ENCODE measurements at places on chromosomes 3 and 15.

DNA sequence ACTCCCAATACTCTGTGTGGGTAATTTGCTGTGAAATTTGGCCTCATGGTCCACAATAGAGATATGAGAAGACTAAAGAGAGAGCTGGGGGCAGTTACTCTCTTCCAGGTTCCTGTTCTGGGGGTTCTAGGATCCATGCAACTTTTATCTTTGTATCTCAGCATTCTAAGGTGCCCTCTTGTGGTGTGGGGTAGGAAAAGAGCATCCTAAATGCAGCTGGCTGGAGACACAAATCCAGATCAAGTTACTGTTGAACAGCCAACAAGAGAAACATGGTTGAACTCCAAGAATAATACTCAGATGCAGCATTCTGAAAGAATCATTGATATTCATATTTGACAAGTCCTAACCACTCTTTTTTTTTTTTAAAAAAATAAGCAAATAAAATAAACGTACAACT is 238.2 kb downstream of the GREM1 start:
- DNase-seq: no peak

DNA sequence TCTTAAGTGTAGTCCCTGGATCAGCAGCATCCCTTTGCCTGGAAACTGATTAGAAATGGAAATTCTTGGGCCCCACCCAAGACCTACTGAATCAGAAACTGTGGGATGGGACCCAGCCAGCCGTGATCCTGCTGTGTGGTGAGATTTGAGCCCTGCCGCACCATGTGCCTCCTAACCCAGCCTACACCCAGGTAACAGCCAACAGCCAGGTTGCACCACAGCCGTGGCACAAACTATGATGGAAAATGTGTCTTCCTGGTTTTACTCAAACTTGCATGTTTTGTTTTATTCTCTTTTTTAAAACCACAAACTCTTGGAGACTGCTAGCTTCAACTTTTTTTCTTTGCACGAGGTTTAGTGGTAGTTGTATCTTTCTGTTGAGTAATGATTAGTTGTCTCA is 2.6 kb downstream of the LIMD1 start:
- DNase-seq: no peak

GRCh38 chr3:48466386-48467109 is 20.0 kb downstream of the ATRIP start:
- DNase-seq: no peak

DNA sequence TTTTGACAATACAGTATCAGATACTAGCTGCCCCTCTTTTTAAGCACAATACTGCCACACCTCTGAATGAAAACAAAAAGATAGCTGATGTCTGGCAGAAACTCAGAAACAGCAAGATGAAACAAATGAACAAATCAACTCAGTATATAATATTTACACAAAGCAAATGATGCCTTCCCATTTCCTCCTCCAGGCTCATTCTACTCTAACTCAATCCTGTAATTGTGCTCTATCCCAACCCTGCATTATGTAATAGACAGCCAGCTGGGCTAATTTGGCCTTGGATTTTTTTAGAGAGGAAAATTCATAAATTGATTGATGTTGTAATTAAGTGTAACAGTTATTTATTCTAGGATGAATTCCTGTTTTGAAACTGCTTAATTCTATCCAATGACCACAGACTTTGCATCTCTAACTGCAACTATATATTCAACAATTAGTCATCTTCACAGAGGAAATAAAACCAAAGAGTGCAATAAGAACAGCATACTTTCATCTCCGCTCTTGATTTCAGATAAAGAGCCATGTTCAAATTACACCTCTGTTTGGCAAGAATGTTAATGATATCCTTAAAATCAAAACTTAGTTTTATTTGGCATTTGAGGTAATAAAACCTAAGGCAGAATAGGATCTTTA is 6.1 kb downstream of the ATG3 start:
- no peak for DNase-seq

GRCh38 chr3:27927882-27928281 is 205.8 kb upstream of the EOMES start:
- no peak for DNase-seq

GRCh38 chr15:50113992-50114780 is 4.8 kb downstream of the ATP8B4 start:
- no peak for DNase-seq

DNA sequence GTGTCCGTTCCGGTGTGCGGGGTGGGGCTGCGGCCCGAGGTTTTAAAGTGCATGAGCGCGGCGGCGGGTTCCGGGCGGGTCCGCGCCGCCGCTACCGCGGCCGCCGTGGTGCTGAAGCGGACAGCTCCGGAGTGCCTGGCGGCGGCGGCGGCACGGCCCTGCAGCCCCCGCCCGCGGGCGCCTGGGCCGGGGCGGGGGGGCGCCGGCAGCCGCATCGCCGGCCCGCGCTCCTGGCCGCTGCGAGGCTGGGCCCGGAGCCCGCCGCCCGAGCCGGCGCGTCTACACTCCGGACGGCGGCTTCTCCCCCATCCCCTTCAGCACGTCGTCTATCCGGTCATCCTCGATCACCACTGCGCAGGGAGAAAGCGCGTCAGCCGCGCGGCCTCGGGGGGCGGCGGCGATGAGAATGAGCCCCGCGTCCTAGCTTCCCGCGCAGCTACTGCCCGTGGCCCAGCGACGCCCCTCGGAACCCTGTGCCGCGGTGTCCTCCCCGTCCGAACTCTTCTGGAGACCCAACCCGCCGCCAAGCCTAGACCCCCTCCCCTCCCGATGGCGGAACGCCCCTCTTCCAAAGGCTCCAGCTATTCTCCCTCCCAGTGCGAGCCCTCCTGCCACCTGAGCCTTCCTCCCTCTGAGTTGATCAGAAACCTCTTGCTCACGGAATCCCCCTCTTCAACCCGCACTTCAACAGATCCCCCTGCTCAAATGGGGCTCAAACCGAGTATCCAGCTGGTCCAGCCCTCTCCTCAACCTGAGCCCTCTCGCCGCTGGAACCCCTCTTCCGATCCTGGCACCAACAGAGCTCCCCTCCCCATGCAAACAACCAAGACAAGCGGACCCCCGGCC is 1.3 kb downstream of the CAMK2N2 start:
- DNase-seq: no peak

- peak; percentile 48 for DNase-seq
These were observed 643 bp upstream of the RNU5B-1 start for GRCh38 chr15:65303687-65304380.

- no peak for DNase-seq
These were observed 2.9 kb upstream of the TARS3 start for GRCh38 chr15:101727186-101727585.

DNA sequence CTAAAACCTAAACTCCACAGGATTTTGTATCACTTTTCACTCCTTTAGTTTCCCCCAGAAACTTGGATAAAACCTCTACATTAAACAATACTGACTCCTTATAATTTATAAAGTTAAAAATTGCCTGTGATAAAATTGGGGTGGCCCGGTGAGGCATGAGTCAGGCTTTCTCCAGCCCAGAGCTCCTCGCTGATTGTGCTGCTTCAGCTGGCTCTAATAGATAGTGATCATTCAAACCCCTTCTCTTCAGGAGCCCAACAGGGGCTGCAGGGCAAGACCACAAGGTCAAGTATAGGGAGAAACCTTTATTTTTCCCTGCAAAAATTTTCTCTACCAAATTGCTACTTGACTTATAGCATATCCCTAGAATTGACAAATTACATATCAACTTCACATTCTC is 308.2 kb downstream of the PLCL2 start:
- no peak for DNase-seq

GRCh38 chr3:195907934-195908693 is at the start of gene TNK2:
Gene TNK2 (minus strand): TSS chr3:195908551. CDS start chr3:195888588, 19,963 bp downstream.
- DNase-seq: peak; percentile 41

- DNase-seq: no peak
These were observed 244.2 kb upstream of the SLITRK3 start for GRCh38 chr3:165440380-165440779.

DNA sequence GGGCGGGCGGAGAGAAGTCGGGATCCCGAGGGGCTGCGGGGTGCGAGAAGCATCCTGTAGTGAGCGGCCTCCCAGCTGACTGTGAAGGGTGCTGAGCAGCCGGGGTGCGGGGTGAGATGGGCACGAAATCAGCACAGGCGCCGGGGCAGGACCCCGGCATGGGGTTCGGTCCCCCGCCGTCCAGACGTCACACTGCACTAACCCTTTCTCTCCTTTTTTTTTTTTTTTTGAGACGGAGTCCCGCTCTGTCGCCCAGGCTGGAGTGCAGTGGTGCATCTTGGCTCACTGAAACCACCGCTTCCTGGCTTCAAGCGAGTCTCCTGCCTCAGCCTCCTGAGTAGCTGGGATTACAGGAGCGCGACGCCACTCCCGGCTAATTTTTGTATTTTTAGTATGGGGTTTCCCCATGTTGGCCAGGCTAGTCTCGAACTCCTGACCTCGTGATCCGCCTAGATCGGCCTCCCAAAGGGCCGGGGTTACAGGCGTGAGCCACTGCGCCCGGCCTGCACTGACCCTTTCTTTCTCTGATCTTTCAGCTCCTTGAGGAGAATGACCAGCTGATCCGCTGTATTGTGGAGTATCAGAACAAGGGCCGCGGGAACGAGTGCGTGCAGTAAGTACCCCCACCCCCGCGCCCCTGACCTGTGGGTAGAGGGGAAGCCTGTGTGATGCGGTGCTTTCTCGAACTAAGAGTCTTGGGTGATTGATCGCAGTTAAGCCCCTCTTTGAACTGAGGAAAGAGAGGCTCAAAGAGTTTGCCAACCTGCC is 513 bp downstream of the SS18L2 start:
- no peak for DNase-seq

GRCh38 chr3:58093574-58094195 is 85.5 kb downstream of the FLNB start:
- no peak for DNase-seq

DNA sequence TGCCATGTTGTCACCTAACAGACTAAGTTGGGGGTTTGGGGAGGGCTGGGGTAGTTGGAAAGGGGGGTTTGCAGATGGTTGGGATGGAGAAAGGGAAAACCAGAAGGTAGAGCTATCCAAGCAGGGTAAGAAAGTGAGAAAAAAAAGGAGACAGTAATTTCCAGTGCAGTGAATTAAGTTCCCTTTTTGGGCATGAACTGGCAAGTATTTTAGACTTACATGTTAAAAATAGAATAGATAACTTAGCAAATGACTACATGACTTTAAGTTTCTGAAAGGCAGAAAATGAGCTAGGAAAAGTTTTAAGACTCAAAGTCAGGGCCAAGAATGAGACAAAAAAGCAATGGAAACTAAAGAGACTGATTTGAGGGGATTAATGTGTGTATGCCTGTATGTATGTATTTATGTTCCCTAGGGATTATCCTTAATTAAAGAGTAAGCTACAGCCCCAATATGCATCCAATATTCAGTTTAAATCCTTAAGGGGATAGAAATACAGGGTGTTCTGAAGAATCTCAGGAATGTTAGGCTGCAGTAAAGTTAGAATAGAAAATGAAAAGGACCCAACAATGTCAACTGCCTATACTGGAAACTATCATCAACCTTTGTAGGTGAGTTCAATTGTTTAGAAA is 285.2 kb upstream of the MME start:
- no peak for DNase-seq

- no peak for DNase-seq
These were observed 17.1 kb upstream of the VILL start for GRCh38 chr3:37973246-37974054.

GRCh38 chr15:55281517-55282228 is 7.9 kb downstream of the RAB27A start:
- no peak for DNase-seq

DNA sequence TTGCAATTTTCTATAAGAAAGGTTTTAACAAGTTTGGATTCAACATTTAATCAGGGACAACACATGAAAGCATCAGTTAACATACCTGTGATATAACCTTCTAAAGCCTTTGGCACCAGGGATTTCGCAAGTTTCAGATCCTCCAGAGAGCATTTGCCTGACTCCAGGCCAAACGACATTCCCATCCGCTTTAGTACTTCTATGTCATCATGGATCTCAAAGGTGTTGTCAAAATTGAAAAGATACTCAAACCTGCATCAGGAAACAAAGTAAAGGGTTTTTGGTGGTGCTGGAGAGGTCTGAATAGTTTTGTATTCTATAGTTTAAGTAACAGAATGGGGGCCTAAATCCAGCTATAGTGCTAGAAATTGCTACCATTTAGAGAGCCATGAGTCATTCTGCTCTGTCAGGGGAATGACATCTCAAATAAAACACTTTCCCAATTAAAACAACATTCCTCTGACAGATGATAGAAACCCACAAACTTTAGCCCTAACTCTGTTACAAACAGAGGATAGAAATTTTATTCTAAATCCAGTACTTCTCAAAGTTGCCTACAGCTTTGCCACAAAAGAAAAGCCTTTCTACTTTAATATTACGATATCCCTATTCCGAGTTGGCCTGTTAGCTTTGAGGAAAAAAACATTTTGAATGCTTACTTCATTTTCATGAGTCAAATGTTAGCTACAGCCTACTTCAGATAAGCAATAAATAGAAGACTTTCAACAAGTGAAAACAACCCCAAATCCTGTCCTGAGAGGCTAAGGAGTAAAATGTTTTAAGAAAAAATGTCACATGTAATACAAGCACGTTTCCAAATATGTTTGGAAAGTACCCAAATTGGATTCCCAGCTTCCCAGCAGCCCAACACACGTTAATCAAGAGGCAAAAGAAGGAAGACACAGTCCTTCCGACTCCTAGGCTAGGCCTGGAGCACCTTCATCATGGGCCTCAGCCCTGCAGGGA is 83.4 kb downstream of the ATP1B3 start:
- no peak for DNase-seq

DNA sequence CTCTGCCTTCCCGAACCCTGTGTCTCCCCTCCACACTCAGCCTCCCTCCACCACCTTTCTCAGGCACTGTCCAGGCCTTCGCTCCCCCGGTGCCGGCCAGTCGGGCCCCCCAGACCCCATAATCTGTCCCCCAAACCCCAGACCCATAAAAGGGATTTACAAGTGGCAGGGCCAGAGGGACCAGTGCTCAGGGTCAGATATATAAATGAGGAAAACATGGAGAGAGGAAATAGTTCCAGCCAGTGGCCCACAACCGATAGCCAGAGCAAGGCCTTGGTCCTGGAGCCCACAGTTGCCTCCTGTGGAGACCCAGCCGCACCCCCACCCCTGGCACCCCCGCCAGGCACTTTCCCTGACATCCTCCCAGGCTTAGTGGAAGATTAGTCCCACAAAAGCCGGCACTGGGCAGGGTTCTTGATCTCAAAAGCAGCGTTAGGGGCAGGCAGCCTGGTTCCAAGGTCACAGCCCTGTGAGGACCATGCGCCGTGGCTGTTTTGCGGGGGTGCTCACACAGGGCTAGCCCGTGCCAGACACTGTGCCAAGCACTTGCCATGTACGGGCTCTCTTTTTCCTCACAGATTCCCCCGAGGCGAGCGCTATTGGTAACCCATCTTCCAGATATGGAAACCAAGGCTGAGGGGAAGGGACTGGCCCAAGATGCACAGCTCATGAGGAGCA is 1.1 kb upstream of the PLXND1 start:
- no peak for DNase-seq

GRCh38 chr3:188148318-188148717 is 5.6 kb upstream of the LPP start:
- DNase-seq: no peak

DNA sequence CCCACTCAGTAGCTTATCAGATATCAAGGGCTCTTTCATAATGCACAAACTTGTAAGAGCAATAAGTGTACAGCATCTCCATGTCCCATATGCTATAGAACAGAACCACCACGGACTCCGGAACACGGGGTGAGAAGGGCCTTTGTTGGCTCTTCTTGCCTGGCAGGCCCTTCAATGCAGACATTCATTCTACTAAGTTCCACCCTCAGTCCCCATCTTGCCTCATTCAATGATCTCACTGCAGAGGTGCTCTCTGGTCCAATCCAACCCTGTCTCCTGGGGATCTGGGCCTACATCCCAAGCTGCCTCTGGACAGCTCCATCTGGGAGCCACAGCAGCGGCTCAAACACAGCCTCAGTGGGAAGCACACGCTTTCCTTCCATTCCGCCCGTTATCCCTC is 16.8 kb downstream of the HACD2 start:
- peak; percentile 46 for DNase-seq

All from hypothalamus (tissue), 51 donors.